ENCODE measurements at places on chromosomes 3 and 15.

- no peak for DNase-seq
Observed at GRCh38 chr15:99717161-99718009, 15.9 kb downstream of the LYSMD4 start.

GRCh38 chr3:125000661-125001060 lies 55.1 kb downstream of the HEG1 start:
- DNase-seq = no peak

- no peak for DNase-seq
Observed at GRCh38 chr15:40342416-40343320, 1.9 kb upstream of the CCDC9B start.

DNA sequence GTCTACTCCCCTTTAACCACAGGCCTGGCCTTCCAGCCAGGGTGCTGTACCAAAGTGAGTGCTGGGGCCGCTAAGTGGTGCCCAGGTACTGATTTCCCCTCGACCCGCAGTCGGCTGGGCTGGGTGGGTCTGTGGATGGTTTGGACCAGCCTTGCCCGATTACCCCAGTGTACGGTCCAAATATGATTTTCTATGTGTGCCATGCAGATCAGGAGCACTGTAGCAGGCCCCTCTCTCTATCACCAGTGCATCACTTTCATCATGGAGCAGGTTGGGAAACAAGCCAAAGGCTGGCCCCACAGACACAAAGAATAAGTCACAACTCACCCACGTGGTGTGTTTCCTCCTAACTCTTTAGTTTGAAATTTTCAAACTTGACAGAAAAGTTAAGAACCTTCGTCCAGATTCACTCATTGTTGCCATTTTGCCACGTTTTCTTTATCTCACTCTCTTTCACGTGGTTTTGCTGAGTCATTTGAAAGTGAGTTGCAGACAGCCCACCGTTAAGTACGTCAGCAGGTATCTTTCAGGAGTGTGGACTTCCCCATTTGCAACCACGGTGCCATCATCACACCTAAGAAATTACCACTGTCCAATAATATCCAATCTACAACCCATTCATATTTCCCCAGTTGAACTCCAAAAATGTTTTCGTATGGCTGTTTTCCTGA lies 37.0 kb downstream of the ZNF710 start:
- peak; percentile 50 for DNase-seq

GRCh38 chr3:142902356-142902755 lies 13.5 kb upstream of the PCOLCE2 start:
- DNase-seq = no peak

GRCh38 chr15:70415398-70415797 lies 317.7 kb upstream of the TLE3 start:
- DNase-seq = no peak

DNA sequence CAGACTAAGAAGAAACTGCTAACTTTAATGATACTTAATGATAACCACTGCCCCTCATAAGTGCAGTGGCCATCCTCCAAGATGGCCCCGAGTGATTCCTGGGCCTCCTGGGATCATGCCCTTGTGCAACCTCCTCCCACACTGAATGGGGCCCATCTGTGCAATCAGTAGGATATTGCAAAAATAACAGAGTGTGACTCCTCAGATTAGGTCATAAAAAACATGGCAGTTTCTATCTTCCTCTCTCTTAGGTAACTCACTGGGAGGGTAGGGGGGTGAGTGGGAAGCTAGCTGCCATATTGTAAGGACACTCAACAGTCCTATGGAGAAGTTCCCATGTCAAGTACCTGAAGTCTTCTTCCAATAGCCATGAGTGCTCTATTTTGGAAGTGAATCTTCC lies 173.0 kb downstream of the SHQ1 start:
- no peak for DNase-seq

- DNase-seq = no peak
Observed at GRCh38 chr3:40516201-40516600, 8.6 kb upstream of the ZNF621 start.

DNA sequence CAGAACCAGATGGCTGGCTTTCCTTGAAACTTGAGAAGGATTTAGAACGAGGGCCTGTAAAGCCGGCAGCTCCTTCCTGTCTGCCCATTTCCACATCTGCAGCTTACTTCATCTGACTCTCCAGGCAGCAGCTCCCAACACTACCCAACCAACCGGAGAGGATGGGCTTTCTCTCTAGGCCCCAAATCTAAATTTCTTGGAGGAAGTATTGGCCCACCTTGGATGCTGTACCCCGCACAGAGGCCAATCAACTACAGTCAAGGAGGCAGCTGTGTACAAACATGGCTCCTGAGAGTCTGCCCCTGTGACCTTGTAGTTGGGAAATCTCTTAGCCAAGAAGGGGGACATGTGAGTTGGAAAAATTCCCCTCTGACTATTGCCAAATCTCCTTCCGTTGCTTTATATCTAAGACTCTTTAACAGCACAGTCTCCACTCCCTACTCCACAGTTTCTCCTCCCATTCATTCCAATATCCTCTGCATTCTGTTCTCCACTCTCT lies 8.0 kb upstream of the ACAP2 start:
- no peak for DNase-seq

DNA sequence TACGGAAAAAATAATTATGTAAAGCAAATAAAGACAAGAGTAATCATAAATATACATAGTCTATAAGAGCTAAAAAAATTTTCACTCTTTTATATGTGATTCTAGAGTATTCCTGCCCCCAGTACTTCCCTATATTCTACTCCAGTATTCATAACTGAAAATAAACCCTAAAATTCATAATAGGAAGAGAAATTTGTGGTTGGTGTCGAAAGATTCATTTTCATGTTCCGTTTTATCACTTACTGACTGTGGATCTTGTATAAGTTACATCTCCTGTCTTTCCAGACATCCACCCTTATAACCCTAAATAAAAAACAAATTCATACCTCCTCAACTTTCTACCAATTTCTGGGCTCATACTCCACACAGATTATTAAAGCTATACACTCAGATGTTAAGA lies 16.0 kb upstream of the MBNL1 start:
- DNase-seq = no peak

DNA sequence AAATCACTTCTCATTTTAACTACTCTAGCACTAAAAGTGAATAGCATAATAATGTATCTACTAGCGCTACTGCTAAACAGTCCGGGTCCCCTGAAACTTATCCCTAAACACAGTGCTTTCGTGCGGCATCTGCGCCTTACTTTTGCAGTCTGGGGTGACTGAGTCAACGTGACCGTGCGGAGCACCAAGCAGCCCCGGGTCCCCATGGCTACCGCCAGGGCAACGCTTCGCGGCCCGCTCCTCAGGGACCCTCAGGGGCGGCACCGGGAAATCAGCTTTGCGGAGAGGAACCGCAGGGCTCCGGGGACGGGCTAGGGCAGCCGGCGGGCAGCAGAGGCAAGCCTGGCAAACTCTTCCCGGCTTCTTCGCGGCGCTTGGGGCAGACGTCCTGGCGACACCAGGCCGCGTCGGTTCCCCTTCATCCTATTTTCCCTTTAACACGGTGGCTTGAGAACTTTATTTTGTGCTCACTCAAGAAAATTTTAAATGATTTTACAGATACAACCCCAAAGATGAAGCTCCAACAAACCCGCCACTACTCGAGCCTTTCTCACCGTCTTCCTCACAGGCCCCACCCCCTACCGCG lies 757 bp upstream of the DIPK2A start:
- DNase-seq = peak; percentile 48

DNA sequence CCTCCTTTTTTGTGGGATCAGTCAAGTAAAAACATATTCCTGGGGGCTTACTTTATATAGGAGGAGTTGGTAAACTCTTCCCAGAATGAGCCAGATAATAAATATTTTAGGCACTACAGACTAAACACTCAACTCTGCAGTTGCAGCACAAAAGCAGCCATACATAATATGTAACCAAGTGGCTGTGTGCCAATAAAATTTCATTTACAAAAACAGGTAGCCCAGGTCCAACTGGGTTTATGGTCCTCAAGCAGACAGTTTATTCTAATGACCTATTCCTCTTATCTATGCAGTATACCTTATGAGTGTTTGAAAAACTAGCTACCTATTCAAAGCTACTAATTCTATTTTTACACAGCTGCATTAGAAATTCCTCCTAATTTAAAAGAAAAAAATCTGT lies 61.8 kb downstream of the FAIM start:
- no peak for DNase-seq

DNA sequence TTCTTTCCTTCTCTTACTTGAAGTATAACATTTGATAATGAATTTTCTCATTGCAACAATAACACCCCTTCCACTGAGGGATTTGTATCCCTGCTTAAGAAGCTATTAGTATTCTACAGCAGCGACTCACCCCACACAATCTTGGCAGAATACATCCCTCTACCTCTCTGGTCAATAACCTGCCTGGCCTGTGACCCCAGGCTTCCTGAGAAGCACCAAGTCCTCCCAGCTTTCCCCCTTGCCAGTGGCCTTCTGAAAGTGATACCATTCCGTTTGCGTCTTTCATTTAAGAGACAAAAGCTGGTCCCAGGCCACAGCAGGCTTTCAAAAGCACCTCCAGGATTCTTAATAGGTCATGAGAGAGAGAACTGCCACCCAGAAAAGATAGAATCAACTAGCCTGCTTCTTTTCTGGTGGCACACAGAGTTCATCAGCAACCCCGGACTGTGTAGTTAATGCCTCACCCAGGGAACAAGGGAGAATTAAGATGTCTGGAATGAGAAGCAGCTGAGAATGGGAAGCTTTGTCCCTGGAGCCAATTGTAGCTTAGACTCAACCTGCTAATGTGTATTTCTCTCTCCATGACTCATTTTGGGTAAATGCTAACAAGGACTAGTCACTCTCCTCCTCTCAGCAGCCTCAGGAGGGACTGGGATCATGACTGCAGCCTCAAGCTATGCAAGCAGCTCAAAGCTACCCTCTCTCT lies 101.0 kb upstream of the CPNE4 start:
- DNase-seq = no peak

DNA sequence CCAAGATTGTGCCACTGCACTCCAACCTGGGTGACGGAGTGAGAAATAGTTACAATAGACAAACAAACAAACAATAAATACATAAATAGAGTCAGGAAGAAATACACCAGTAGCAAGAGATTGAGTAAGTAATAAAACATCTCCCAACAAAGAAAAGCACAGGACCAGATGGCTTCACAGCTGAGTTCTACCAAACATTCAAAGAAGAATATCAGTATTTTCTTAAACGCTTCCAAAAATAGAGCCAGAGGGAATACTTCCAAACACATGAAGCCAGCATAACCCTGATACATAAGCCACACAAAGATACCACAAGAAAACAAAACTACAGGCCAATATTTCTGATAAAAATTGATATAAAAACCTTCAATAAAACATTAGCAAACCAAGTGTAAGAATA lies 30.7 kb upstream of the IGSF10 start:
- no peak for DNase-seq

GRCh38 chr15:59416816-59417215 lies 21.2 kb upstream of the FAM81A start:
- DNase-seq = no peak

DNA sequence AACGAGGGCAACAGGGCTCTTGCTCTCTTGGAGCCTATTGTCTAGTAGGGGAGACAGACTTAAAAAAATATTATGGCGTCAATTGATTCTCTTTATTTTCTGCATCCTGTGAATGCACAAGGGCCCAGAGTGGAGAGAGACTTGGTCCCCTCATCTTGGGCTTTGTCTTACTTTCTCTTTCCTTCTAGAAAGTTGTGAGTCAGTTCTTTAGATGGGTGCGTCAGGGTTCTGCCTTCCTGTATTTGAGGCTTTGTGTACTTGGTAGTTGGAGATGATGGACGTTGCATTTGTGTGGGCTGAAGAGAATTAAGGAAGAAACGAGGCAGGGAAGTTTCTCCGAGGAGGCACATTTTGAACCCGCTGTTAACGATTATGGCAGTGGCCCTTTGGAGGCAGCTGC lies 52.9 kb downstream of the CACNA1D start:
- no peak for DNase-seq

- no peak for DNase-seq
Observed at GRCh38 chr3:137693791-137694190, 70.3 kb upstream of the SOX14 start.

GRCh38 chr15:63818629-63819028 lies 15.1 kb downstream of the HERC1 start:
- no peak for DNase-seq

DNA sequence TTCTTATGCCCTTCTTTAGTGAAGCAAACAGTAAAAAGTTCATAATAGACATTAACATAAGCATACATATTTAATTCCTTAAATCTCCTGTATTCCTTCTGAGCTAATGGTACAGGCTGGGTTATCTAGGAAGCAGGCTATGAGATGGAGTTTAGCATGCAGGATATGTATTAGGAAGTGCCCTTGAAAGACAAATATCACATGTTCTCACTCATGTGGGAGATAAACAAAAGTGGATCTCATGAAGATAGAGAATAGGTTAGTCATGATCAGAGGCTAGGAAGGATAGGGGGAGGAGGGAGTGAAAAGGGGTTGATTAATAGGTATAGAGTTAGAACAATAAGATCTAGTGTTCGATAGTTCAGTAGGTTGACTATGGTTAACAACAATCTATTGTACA lies 105.4 kb downstream of the CLASP2 start:
- DNase-seq = no peak

DNA sequence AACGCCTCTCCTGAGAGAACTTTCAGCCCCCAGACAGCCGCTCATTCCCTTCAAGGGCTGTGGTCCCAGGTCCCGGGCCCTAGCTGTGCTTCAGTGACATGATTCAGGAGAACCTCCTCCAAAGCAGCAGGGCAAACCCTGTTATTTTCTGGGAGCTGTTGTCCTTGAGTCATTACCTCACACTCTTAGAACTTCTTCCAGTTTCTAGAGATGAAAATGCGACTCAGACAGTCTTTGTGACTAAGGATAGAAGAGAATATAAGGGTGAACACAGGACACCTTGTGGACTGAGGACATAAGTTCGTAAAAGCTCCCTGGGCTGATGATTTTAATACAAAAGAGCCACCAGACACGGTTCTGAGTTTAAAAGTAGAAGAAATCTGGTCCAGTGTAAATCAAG lies 203.8 kb downstream of the RORA start:
- DNase-seq = no peak

DNA sequence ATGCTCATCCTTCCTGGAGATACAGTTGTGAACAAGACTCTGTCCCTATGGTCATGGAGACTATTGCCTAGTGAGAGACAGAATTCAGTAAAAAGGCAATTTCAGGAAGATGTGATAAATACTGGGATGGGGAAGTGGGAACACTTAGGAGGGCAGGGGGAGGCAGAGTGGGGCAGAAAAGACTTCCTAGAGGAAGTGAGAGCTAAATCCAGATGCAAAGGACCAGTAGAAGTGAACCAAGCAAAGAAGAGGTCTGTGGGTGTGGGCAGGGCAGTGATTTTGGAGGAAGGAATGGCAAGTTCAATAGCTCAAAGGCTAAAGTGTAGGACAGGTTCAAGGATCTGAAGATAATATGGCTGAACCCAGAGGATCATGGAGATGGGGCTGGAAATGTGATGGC lies 68.9 kb downstream of the CD200R1L start:
- DNase-seq = no peak

All from stimulated activated naive CD4-positive, alpha-beta T cell treated with Interleukin-2 at 50 U/mL for 16 hours (primary cell).